ENCODE measurements at places on chromosomes 3 and 15.
A peak's percentile ranks its signal among the peaks of the same experiment; 100 is the strongest.

- DNase-seq: no peak
Observed at GRCh38 chr3:187044206-187044605, 95.1 kb downstream of the RPL39L start.

- DNase-seq: peak; percentile 50
Observed at GRCh38 chr15:69758810-69759790, 306.5 kb downstream of the RPLP1 start.

- DNase-seq: no peak
Observed at GRCh38 chr3:13451301-13451673, 28.8 kb upstream of the HDAC11 start.

GRCh38 chr15:66021496-66022162 is 152.3 kb downstream of the RAB11A start:
- no peak for DNase-seq

GRCh38 chr3:13548696-13549622 is at the start of gene FBLN2:
Gene FBLN2, plus strand, starts transcription at chr3:13549125. Its CDS starts 21,231 bp downstream, at chr3:13570356.
- DNase-seq: peak; percentile 75

DNA sequence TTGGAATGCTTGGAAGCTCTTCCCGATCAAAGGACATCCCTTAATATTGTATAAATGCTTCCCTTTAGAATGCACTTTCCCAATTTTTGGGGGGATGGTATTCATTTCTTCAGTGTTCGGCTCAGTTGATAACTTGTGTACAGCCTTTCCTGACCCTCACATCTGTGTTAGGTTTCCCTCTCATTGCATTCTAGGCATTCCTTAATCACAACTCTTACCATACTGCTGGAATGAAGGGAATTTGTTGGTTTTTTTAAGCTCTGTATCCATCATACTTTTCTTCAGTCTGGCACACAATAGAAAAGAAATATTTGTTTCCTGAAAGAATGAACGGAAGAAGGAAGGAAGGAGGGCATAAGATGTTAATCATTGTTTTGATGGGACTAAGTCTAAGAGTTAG is 119.5 kb downstream of the CHST2 start:
- no peak for DNase-seq

DNA sequence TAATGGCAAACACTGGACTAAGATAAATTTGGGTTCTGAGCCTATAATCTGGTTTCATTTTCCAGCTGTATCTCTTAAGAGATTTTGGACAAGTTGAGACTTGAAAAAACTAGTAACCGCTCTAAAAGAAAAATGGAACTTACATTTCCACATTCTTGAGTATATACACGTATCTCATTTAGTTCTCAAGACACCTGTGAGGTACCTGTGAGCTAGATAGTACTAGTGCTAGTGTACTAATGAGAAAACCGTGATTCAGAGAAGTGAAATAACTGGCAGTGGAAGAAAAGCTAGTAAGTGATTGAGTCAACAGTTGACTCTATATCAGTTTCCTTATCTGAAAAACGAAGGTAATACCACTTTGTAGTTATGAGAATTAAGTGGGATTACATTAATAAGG is 62.2 kb upstream of the PAQR5 start:
- no peak for DNase-seq

DNA sequence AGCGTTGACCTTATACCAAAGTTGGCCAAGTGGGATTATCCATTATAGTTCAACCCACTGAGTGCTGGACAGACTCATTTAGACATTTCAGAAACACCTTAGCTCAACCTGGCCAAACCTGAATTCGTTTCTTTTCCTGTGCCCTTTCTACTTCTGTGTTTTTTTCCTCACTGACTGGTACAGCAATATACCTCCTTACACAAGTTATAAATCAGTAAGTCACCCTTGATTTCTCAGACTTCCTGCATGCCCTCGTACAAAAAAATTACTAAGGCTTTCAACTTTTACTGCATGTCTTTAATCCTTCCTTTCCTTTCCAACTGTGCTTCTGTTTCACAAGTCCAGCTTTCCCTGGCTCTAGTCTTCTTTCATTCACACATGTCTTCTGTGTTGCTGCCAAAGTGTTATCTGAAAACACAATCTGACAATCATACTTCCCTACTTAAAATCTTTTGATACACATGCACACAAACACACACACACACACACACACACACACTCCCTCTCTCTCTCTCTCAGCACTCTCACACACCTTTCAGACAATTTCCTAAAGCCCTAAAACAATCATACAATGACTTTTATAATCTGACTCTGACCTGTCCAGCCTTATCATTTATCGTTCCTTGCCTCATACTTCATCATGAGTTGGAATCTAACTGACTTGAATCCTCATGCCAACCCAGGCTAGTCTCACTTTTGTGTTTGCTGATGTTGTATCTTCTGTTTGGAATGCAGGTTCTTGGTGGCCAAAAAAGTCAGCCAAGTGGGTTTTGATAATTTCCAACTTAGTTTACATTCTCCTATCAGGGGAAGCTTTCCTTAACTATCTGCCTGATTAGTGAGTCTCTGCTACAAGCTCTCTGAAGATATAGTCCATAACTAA is 436.4 kb downstream of the NAALADL2 start:
- no peak for DNase-seq

DNA sequence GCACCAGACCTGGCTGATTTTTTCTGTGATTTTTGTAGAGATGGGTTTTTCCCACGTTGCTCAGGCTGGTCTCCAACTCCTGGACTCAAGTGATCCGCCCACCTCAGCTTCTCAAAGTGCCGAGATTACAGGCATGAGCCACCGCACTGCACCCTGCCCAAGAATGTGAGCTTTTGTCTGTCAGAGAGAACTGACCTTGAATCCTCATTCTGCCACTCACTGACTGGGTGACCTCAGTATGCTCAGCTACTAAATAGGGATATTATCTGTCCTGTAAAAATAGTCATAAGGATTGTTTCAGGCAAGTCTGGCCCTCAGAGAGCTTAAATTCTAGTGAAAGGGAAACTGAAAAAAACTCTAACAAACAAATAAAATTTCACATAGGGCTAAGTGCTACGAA is 2.1 kb upstream of the RFT1 start:
- DNase-seq: no peak

DNA sequence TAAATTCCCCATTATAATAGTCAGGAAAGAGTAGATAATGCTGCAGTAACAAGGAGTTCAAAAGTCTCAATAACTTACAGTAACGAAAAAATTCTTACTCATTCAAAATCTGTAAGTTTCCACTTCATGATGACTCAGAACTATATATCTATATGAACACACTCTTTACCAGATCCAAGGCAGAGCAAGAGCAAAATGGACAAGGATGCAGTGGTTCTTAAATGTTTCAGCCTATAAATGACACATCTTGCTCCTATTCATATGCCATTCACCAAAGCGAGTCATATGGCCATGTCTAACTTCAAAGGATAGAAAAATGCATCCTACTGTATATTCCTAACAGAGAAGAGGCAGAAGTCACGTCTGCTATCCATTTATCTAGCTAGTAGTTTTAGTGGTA is 787.7 kb downstream of the NAALADL2 start:
- DNase-seq: no peak

DNA sequence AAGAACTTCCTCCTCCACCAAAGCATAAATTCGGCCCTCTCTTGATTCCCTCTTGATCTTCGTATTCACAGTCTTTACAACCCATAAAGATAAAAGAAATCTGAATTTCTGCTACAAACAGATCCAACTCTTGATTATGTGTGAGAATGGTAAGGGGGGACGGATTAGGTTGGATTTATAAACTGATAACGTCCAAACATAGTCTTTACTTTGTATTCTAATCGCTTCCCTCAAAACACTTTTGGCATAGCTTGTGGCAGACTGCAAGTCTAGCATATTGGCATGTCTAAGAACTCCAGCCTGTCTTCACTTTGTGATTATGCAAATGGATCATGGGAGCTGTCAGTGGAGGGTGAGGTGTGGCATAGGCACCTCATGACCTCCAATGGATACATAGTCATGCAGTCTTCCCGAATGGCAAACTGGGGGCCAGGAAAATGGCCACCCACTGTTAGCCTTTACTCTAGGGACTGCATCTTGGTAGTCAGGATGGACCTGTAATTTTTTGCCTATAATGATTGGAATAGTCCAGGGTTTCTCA is 24.3 kb upstream of the GPR171 start:
- DNase-seq: no peak

- DNase-seq: no peak
Observed at GRCh38 chr3:10702961-10703740, 112.9 kb upstream of the SLC6A11 start.

GRCh38 chr3:138051947-138052802 is 42.2 kb downstream of the CLDN18 start:
- DNase-seq: peak; percentile 54

DNA sequence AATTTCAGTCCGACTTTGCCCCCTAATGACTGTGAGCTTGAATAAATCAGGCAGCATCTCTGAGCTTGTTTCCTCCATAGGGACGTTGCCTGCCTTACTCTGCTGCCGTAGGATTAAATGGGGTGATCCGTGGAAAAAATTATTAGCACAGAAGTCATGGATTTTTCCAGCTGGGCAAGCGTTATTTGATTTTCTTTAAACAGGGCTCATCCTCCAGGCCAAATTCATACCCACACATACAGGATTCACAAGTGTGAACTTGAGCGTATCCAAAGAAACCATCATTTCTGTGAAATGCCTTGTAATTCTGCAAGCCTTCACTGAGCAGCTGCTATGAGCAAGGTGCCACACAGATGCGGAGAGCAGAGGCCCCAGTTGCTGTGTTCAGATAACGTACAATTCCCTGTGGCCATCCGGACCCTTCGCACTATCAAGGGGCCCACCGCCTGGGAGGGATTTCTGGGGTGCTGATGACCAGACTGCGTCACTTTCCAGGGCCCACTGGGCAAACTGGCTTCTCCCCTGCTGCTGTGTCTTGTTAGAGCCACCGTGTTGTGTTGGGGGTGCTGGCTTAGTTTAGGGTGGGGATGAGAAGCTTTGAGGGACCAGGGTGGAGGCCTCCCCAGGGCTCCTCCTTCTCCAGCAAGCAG is 61.4 kb downstream of the MGLL start:
- no peak for DNase-seq

GRCh38 chr15:23118208-23118607 is 18.4 kb downstream of the GOLGA6L1 start:
- DNase-seq: no peak

DNA sequence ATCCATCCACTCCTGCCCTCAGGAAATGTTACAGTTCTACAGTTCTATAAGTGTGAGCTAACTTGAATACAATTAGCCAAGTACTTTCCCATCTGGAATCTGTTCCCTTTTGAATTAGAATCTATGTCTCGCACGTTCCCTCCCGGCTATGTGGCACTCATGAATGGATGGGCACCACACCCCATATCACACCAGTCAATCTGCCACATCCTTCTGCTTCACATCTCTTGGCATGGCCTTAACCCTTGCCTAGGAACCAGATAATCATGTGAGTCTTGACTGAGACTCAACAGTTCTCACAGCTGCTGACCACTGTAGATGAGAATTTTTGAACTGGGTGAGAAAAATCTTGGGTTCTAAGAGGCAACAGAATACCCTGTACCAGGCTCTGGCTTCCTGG is 180.2 kb downstream of the TNIK start:
- DNase-seq: no peak

DNA sequence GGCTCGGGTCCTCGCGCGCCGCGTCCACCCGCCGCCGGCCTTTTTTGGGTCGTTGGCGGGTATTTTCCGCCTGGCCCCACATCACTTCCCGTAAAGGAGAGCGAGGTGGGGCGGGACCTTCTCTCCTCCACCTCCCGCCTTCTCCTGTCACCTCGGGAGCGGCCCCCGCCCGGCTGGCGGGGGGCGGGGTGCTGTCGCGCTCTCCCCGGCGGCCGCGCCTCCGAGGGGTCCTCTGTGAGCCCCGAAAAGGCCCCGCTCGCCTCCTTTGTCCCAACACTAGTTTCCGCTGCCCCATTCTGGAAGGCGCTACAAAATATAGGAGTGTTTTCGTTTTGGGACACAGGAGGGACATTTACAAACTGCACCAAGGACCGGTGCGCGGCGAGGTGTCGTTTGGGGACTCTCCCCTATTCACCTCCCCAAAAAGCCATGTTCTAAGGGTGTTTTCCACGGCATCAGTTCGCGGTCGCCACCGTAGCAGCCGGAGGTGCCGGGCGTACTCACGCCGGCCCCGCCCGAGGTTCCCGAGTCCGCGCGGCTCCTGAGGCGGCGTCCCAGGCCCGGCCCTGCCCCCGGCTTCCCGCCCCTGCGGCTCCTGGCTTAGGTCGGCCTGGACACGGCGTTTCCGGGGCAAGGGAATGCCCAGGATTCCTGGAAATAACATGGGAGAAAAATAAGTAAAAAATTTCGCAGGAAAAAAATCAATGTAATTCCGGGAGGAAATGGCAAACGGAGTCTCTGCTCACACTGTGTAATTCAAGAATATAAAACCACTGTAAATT is at the start of gene RAB27A:
RAB27A (minus strand) TSS at position 68 of the 782 bp plus-strand sequence. CDS start 54,879 bp downstream, outside the sequence.
- peak; percentile 83 for DNase-seq

All from Right ventricle myocardium superior (tissue), 1 donor.